ENCODE measurements at places on chromosomes 3 and 15.

DNA sequence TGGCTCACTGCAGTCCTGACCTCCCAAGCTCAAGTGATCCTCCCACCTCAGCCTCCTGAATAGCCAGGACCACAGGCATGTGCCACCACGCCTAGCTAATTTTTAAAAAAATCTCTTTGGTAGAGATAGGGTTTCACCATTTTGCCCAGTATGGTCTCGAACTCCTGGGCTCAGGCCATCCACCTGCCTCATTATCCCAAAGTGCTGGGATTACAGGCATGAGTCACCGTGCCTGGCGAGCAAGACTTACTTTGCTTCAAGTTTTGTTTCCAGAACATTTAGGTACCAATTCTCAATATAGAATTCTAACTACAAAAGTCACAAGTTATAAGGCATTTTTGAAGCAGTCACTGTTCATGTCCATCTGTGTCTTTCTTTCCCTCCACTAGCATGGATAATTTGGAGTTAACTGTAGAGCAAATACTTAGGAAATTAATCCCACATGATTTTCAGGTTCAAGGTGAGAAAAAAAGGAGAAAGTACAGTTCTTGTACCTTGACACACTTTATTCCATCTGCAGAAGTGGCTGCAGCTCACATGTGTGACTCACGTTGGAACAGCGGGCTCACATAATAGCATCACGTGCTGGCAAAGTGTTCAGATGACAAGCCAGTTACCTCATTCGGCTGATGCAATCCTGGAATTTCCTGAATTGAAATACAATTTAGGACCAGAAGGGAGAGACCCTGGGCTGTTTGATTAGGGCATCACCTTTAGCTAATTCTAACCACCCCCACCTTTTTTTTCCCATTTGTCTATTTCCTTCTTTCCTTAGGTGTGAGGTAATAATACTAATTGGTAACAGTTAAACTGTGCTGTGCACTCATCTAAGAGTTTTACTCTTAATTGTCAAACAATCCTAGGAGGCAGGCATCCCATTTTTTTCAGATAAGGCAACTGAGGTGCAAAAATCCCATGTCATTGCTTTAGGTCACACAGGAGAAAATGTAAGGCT, 46.9 kb upstream of the NEDD4 start:
- no peak for DNase-seq

DNA sequence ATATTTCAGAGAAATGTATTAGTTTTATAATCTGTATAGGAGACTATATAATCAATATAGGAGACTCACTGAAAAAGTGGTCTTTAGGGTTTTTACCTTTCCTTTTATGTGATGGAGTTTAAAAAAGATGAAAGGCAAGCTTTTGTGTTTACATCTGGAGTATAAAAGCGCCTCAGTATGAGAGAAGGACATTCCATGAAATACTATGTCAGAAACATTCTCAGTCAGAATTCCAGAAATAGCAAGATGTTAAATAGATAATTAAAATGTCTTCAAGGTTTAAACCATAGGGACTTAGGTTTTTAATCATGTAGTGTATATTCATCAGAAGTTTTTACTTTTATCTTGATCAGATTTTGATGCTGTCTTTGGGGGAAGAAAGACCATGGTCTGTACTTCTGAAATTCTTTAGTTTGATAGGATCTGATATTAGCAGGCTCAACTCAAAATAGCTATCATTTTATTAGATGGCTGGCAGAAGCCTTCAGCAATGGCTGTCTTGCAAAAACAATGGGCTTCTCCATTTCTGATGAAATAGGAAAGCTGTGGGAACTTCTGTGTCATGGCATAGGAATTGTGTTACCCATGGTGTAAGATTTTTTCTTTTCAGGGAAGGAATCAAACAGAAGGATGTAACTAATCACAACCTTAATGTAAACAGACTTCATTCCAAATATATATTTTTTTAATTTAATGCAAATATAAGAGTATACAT, 209.6 kb upstream of the PLSCR5 start:
- no peak for DNase-seq

GRCh38 chr3:43077261-43077660, 28.6 kb downstream of the POMGNT2 start:
- DNase-seq: no peak

- DNase-seq: no peak
These were observed 38.6 kb downstream of the EPHA3 start for GRCh38 chr3:89145995-89146394.

DNA sequence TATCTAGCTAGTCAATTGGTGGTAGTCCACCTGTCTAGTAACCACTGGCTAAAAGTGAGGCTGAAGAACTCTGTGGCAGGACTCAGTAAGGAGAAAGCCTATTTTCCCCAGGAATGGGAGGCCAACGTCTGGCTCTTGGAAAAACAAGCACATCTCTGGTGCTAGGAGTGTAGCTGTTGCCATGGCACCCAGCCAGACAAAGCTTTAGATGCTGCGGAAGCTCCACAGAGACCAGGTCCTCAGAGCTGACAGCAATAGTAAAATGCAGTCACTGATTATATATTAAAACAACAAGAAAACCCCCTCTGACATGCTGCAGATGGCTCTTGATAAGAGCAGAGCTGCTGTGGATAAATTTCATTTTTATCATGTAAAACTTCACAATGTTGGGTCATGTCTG, 124.9 kb upstream of the STRIT1 start:
- DNase-seq: no peak

DNA sequence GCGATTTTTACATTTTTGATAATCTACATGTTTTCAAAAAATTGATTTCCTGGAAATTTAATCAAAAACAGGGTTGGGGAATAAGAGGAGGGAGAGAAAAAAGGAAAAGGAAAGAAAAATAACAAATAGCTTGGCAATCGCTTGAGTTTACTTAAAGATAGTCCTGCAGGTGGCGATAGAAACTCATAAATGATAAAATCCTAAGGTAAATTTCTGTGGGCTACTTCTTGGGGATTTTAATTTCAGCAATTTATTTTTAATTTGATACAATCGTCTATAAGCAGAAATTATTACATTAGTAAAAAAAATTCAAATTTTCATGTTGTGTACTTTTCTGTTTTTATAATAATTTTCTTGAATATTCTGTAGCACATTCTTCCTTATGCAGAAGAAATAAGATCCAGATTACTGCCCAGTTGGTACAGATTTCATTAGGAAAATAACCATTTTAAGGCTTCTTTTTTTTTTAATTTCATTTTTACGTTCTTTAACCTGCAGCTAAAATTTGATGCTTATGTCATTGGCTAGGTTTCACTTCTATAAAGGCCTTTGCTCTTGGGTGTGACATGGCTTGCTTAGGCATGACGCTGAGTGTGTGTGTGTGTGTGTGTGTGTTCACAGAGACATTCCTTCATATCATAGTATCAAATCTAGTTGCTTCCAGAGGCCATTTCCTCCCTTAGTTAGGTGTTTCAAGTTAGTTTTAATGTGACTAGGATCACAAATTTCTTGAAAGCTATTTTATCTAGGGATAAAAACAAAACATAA, 181.8 kb downstream of the MCTP2 start:
- DNase-seq: no peak

DNA sequence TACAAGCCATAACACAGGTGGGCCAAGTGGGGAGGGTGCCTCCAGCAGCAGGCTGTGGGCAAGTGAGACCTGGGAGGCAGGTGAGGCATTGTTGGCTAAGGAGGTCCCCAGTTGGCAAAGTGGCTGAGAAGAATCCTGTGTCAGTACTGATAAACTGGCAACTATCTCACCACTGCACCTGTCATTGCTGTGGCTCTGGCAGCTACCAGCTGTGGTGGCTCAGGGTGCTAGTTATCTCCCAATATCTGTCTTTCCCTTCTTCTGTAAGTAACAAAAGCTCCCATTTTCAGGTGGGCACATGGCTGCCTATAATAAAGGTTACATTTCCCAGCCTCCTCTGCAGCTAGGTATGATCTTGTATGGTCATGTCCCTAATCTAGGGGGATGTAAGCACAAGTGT, 80.6 kb upstream of the RNF7 start:
- no peak for DNase-seq

DNA sequence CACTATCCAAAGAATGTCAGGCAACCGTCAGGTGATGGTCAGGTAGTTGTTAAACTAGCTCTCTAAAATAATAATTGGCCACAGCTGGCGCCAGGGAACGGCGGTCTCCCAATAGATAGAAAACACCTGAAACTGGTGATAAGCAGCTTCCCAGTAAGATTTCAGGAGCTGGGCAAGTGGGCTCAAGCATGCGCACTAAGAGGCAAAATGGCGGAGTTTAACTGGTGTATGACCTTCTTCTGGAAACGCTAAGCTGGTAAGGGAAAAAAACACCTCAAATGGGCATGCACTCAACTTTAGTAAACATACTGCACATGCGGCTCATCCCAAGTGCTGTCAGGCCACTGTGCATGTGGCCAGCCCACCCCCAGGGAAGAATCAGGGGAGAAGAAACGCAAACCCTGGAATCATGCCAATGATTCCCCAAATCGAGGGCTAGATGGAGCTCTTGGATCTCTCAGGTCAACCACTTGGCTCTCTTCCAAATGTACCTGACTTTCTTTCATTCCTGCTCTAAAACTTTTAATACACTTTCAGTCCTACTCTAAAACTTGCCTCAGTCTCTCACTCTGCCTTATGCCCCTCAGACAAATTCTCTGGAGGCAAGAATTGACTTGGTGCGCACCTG, 195.0 kb downstream of the ZNF621 start:
- DNase-seq: no peak

- no peak for DNase-seq
These were observed 136.0 kb downstream of the CD47 start for GRCh38 chr3:107954845-107955244.

DNA sequence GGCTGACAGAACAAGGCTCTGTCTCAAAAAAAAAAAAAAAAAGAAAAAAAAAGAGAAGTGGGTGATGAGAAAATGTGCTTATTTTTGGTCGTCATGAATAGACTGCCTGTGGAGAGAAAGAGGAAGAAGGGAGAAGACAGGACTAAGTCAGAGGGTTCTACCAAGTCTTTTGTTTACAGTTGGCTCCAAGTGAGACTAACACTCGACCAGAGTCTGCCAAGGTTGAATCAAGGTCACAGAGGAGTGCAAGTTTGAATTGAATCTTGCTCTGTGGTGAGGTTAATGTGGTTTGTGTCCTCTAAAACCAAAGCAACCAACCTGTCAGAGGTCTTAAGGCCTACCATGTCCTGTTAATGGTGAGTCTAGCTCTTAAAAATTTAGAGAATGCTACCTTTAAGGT, 334.1 kb upstream of the GRM7 start:
- no peak for DNase-seq

GRCh38 chr15:58585693-58586443, 154.1 kb downstream of the LIPC start:
- no peak for DNase-seq

- DNase-seq: no peak
These were observed 90.4 kb downstream of the TBC1D2B start for GRCh38 chr15:77986891-77987764.

GRCh38 chr3:135887220-135887619, 78.3 kb upstream of the PPP2R3A start:
- DNase-seq: no peak
